Kidney glomerular epithelial cell (primary cell): ENCODE measurements at places on chromosomes 4 and X.
A peak's percentile ranks its signal among the peaks of the same experiment; 100 is the strongest.

DNA sequence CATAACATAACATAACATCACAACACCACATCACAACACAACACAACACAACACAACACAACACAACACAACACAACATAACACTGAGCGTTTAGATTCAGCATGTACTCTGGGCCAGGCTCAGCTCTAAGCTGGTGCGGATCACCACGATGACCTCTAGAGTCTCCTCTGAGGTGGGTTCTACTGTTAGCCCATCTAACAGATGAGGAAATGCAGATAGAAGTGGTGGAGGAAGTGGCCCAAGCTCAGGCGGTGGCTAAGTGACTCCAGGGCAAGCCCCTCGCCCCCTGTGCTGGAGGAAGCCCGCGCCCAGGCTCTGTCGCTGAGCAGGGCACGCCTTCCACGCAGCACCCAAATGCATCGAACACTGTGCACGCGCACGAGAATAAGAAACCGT is 45.3 kb upstream of the CDKN2AIP start:
- DNase-seq, result no peak

- no peak for DNase-seq
Observed at GRCh38 chr4:140102421-140102820, 51.6 kb downstream of the MAML3 start.

DNA sequence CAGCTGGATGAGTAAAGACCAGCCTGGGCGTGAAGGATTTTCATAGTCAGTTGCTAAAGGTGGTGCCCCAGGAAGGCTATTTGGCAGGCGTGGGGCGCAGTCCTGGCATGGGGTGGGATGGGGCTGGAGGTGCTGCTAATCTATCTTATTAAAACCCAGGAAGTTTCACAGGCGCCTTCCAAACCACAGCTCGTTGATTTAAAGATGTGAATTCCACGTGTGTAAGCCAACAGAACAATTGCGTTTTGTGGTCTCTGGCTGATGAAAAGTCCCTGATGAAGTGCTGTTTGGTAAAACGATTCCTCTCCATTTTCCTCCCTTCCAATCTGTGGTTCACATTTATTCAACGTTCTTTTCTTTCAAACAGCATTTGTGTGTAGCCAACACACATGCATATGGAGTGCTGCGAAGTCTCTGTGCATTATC is 105.0 kb downstream of the TBL1X start:
- DNase-seq, result peak; percentile 38

DNA sequence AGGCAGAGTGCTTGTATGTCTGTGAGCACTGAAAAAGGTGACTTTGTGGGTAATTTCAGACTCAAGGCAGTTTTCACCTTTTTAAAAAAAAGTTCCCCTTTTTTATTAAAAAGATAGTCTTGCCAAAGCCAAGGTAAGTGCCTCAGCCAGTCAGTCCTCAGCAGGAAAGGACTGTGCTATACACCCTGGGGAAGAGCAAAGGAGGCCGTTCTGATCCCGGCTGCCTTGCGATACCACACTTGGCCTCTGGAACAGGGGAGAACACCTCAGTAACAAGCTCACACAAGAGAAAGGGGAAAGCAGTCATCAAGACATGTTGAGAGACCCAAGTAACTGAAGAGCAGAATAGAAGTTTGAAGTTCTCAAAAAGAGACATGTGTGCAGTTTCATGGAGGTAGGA is 541.7 kb downstream of the BCOR start:
- no peak for DNase-seq

DNA sequence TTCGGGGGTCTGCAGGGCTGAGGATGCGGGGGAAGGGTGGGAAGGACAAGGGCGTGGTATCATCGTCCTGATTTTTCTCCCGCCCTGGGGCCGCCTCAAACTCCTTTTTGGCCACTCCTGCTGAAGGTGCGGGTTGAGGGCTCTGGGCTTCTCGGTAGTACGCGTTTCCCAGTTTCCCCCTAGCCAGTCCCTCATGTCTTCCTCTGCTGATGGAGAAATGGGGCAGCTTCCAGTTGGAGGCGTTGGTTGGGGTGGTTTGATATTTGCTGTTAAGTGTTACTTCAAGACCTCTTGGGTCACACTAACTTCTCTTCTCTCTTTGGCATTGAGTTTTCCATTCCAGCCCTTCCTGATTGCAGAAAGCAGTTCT is 482 bp downstream of the GSTCD start:
- peak; percentile 41 for DNase-seq

DNA sequence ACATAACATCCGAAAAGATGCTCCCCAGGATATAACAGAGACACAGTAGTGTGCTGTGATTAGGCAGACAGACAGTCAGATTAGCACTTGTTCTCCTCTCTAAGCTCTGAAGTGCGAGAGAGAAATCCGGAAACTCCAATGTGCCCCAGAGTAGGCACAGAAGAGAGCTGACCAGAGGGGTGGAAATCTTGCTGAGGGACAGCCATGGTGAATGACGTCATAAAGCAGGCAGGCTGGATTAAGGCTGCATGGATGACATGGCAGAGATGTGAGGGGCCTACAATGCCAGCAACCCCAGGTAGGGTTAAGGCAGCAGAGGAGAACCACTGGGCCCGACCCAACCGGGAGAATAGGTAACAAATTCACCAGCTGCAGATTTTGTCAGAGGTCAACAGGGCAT is 53.3 kb downstream of the MEPE start:
- DNase-seq, result no peak

- peak; percentile 52 for DNase-seq
Observed at GRCh38 chr4:124941267-124941666, 228.7 kb upstream of the ANKRD50 start.

GRCh38 chr4:20028645-20029044 is 223.1 kb upstream of the SLIT2 start:
- DNase-seq, result peak; percentile 65

DNA sequence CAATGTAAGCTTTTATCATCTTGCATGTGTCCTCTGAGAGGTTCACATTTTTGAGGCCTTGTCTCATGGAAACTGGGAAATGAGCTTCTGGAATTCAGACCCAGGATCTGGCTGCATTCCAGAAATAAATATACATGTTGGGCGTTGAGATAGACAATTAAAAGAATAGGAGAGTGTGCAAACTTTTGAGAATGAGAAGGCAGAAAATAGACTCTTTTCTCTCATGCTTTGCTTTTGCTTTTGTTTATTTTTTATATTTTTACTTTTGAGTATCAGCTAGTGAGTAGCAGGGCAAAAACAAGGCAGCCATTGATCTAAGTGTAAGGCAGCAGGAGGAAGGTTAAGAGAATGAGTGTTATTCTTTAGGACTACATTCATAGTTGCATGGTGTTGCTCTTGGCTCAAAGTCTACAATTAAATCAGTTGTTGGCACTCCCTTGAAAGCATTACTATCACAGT is 12.4 kb downstream of the SHROOM3 start:
- DNase-seq, result no peak

GRCh38 chrX:66675541-66675940 is 36.7 kb upstream of the EDA2R start:
- no peak for DNase-seq

DNA sequence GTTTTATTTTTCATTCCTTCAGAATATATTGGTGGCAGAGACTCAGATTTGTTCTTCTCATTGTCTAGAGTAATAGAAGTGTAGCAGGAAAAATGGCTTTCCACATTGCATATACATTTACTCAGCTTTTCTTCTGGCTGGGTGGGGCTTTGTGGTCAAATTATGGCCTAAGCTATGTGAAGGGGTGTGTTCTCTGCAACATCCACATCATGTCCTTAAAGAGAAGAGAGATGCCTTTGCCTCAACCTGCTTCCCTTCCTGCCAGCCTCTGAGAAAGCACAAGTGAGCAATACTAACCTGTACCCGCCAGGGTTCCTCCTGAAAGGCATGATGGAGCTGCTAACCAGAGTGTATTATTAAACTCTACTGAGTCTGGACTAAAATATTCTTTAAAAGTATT is 695.6 kb upstream of the FAM241A start:
- no peak for DNase-seq
